ENCODE measurements at places on chromosomes 2 and 18. TPM values are rescaled to one million over a fixed set of nuclear protein-coding genes. Genes with fewer than 3 reads are reported as not detected.

- no peak for DNase-seq
- H3K4me3 ChIP-seq = no peak overlapping the region
- H3K27ac ChIP-seq = no peak overlapping the region
- H3K27me3 ChIP-seq = no peaks in the 10 kb centered on the region
- no peaks in the 10 kb centered on the region for H3K36me3 ChIP-seq
These were observed 596.4 kb upstream of the VRK2 start for GRCh38 chr2:57450170-57450569.

DNA sequence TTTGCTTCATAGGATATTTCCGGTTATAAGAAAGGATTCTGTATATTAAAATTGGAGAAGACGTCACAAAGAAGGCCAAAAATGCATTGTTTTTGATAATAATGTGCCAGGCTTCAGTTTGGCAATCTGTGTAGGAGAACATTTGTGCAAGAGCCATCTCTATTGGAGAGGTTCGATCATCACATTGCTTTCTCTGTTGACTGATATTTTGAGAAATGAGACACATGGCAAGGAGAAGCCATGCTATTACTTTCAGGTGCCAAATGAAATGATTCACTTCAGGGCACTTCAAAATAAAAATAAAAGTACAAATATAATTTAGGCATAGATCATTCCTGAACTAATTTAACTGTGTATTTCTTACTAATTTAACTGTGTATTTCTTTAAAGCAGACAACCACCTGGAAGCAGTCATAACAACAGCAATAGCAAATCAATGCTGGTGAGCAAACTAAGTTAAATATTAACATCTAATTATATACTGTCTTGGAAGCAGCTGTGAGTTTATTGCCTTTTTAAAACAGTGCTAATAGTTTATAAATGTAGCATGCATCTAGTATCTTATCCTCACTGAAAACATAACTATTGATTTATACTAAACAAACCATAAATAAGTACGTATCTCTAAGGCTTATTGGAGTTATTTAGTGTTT is 50.2 kb upstream of the CHST9 start:
- H3K27me3 ChIP-seq = no peaks in the 10 kb centered on the region
- H3K36me3 ChIP-seq = no peaks in the 10 kb centered on the region
- H3K4me1 ChIP-seq = no peaks in the 10 kb centered on the region
- no peak overlapping the region for H3K4me3 ChIP-seq

DNA sequence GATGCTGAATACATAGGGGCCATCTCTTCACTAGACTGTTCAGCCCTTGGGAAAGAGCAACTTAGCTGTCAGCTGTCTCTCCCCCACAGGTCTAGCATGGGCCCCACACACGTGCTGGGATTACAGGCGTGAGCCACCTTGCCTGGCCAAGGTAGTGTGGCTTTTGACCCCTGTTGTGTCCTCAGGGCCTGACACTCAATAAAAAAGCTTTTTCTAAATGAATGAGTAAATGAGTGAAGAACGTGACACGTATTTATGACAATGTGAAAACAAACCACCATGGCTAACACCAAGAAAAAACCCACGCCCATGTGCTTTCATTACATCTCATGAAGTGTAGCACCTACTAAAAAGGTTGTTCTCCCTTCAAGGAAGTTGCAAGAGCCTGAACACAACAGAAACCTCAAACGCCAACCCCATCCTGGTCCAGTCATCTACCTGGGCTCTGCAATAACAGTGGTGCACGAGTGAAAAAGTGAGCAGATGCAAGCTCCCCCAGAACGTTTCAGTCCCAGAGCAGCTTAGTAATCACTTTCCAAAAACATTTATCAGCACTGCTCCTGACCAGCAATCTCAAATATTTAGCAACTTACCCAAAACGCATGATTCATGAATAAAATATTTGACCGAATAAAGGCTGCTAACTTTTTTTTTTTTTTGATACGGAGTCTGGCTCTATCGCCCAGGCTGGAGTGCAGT is 3.4 kb downstream of the WDFY1 start:
- peak overlapping the region; percentile 51 for H3K4me3 ChIP-seq
- H3K27ac ChIP-seq = peak overlapping the region; percentile 89
- no peaks in the 10 kb centered on the region for H3K27me3 ChIP-seq
- DNase-seq = peak; percentile 60

GRCh38 chr2:5915881-5916310 is 223.7 kb downstream of the SOX11 start:
- no peaks in the 10 kb centered on the region for H3K36me3 ChIP-seq
- no peak for DNase-seq
- H3K27ac ChIP-seq = no peak overlapping the region
- no peak overlapping the region for H3K4me3 ChIP-seq
- no peaks in the 10 kb centered on the region for H3K4me1 ChIP-seq
- no peaks in the 10 kb centered on the region for H3K27me3 ChIP-seq

GRCh38 chr2:21131861-21132260 is 8.1 kb downstream of the TDRD15 start:
- H3K36me3 ChIP-seq = no peaks in the 10 kb centered on the region
- H3K4me1 ChIP-seq = no peaks in the 10 kb centered on the region
- no peaks in the 10 kb centered on the region for H3K27me3 ChIP-seq
- no peak overlapping the region for H3K27ac ChIP-seq

DNA sequence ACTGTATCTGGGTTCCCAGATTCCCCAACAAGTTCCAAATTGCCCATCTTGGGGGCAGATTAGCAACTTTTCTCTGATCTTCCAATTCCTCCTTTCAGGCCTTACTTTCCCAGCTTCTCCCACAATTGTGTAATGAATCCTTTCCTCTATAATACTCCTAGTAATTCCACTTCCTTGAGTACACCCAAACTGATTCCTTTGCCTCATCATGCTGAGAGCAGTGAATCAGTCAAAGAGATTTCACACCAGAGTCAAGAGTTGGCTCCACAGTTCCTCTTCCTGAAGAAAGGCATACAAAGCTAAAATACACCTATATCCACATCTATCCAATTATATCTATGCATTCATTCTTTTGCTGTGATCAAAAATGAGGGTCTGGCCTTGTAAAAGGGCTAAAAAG is 28.6 kb upstream of the DAPL1 start:
- H3K36me3 ChIP-seq = no peaks in the 10 kb centered on the region
- H3K4me3 ChIP-seq = no peak overlapping the region
- DNase-seq = no peak
- no peaks in the 10 kb centered on the region for H3K27me3 ChIP-seq

- H3K4me1 ChIP-seq = no peaks in the 10 kb centered on the region
- DNase-seq = no peak
- H3K27me3 ChIP-seq = no peaks in the 10 kb centered on the region
- H3K4me3 ChIP-seq = no peak overlapping the region
- H3K27ac ChIP-seq = no peak overlapping the region
These were observed 216.9 kb upstream of the SALL3 start for GRCh38 chr18:78762753-78763152.

Gene ADRA2B
- total RNA-seq = 0.21 TPM

DNA sequence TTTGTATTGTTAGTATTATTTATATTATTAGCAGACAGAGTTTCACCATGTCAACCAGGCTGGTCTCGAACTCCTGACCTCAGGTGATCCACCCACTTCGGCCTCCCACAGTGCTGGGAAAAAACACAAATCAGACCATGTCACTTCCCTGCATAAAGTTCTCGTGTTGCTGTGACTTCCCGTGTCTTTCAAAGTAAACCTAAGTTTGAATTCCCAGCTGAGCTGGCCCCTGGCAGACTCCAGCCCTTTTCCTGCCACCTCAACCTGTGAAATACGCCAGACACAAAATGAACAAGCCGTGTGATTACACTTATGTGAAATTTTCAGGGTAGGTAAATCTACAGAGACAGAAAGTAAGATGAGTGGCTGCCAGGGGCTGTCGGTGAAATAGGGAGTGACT is 7.9 kb downstream of the BOK start:
- no peak for DNase-seq
- H3K4me1 ChIP-seq = no peaks in the 10 kb centered on the region
- H3K36me3 ChIP-seq = no peaks in the 10 kb centered on the region
- no peak overlapping the region for H3K27ac ChIP-seq
- no peaks in the 10 kb centered on the region for H3K27me3 ChIP-seq

Gene VIT
- not detected for total RNA-seq

Gene SCN9A
- not detected for total RNA-seq

Gene ABHD1
- 1.2 TPM for total RNA-seq

DNA sequence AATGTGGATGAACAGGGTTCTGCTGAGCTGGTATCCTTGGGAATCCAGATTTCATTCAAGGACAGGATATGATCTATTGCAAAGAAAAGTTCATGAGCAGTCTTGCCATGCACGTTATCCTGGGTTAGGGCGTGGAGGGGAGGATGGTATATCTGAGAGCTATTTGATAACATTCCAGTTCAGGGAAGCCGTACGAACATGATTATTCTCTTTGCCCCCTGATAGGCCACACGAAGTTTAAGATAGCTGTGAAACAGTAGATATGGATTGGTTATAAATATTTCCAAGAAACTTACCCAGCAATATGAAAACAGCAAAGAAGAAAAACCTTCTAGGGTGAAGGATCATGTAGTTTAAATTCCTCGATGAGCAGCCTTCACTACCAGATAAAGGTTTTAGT is 171.9 kb downstream of the LTBP1 start:
- H3K27me3 ChIP-seq = peaks cover 10% of the 10 kb centered on the region
- DNase-seq = no peak
- no peaks in the 10 kb centered on the region for H3K36me3 ChIP-seq
- H3K27ac ChIP-seq = no peak overlapping the region
- H3K4me3 ChIP-seq = no peak overlapping the region

Gene ITGA4
- 96.5 TPM for total RNA-seq

- H3K27ac ChIP-seq = peak overlapping the region; percentile 23
- no peaks in the 10 kb centered on the region for H3K36me3 ChIP-seq
- H3K4me3 ChIP-seq = no peak overlapping the region
- H3K27me3 ChIP-seq = peaks cover 2% of the 10 kb centered on the region
- peaks cover 6% of the 10 kb centered on the region for H3K4me1 ChIP-seq
These were observed 189.1 kb upstream of the ERBB4 start for GRCh38 chr2:212727751-212728150.

GRCh38 chr2:239307921-239308613 is 92.8 kb downstream of the HDAC4 start:
- no peak overlapping the region for H3K4me3 ChIP-seq
- H3K4me1 ChIP-seq = peaks cover 20% of the 10 kb centered on the region
- H3K27me3 ChIP-seq = no peaks in the 10 kb centered on the region

Gene WNT10A
- total RNA-seq = 0.18 TPM

DNA sequence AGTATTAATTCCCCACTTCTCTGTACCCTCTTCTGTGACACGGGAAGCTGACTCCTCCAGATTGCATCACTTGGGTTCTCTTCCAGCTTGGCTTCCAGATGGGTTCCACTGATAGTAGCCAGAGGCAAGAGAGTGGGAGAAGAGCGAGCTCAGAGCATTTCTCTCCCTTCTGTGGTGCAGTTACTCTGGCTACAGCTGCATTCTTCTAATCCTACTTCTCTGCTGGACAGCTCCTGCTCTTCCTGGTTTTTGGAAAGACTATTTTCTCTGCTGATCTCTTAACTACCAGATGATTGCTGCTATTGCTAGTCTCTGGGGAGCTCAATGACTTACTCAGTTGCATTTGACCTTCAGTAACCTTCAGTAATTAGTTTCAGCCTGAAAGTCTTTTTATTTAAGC is 187.5 kb upstream of the MAP2 start:
- H3K36me3 ChIP-seq = no peaks in the 10 kb centered on the region
- no peak overlapping the region for H3K27ac ChIP-seq
- H3K4me3 ChIP-seq = no peak overlapping the region
- no peaks in the 10 kb centered on the region for H3K27me3 ChIP-seq
- no peaks in the 10 kb centered on the region for H3K4me1 ChIP-seq

GRCh38 chr18:32302806-32303205 is 113.0 kb downstream of the MEP1B start:
- no peak for DNase-seq
- H3K36me3 ChIP-seq = no peaks in the 10 kb centered on the region
- no peak overlapping the region for H3K4me3 ChIP-seq
- H3K4me1 ChIP-seq = peaks cover 7% of the 10 kb centered on the region
- peaks cover 18% of the 10 kb centered on the region for H3K27me3 ChIP-seq

Gene DOK6
- total RNA-seq = not detected

GRCh38 chr2:1989216-1989615 is 244.9 kb upstream of the PXDN start:
- peaks cover 34% of the 10 kb centered on the region for H3K27me3 ChIP-seq
- H3K27ac ChIP-seq = no peak overlapping the region
- no peak overlapping the region for H3K4me3 ChIP-seq

- no peak overlapping the region for H3K4me3 ChIP-seq
- H3K27ac ChIP-seq = no peak overlapping the region
- peaks cover 2% of the 10 kb centered on the region for H3K4me1 ChIP-seq
These were observed 16.5 kb downstream of the SGPP2 start for GRCh38 chr2:222440673-222441422.

DNA sequence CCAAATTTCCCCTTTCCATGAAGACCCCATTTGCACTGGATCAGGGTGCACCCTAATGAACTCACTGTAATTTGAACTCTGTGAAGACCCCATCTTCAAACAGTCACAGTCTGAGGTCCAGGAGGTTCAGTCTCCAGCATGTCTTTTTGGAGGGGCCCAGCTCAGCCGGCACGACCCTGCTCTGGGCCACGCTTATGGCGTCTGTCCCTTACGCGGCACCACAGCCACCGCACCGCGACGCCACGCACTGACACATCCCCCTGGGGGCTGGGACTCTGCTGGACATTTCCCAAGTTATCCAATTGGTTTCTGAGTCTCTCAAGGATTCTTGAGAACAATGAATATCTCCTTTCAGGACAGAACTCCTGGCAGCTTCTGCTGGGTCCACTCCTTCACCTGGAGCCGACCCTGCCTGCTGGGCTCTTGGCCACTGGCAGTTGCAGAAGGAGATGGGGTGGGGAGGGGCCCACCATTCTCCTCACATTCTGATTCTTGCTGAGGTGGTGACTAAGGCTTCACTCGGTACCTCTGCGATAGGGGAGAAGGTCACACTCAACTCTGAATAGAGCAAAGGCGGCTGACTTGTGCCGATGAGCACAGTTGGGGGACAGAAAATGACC is 124.0 kb downstream of the RTP5 start:
- H3K4me3 ChIP-seq = no peak overlapping the region
- no peaks in the 10 kb centered on the region for H3K27me3 ChIP-seq
- H3K36me3 ChIP-seq = no peaks in the 10 kb centered on the region
- H3K27ac ChIP-seq = no peak overlapping the region
- no peaks in the 10 kb centered on the region for H3K4me1 ChIP-seq

DNA sequence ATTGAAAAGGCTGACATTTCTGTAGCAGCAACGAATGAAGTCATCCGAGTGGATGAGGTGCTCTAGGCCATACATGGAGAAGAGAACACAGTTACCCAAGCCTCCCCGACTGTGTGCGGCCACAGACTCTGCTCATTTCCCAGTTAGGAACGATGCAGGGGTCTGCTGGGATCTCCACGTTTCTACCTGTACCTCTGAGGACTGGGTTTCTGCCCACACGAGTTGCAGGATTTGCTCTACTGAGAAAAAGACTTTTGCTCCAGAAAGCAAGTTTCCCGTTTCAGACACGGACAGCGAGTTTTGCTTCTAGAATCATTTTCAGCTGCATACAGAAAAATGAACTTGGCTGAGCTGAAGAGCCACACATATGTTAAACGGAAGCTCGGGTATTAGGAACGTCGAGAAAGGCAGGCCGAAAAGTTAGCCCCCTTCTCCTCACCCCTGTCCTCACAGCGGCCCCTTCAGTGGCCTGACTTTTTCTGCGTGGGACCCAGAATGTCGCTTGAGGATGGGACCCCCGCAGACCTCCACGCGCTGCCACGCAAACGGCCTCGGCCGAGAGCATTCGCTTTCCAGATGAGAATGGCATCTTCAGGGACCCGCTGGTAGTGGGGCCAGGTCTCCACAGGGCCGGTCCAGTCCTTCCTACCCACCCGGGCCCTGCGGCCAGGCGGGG is 582 bp upstream of the RAB31 start:
- DNase-seq = no peak
- H3K4me3 ChIP-seq = peak overlapping the region; percentile 33
- H3K4me1 ChIP-seq = peaks cover 29% of the 10 kb centered on the region
- H3K36me3 ChIP-seq = no peaks in the 10 kb centered on the region
- H3K27me3 ChIP-seq = peaks cover 75% of the 10 kb centered on the region
- H3K27ac ChIP-seq = no peak overlapping the region
